ENCODE measurements at places on chromosomes 7 and 10. TPM values are rescaled to one million over a fixed set of nuclear protein-coding genes. Genes with fewer than 3 reads are reported as not detected.

The OPALIN gene
- not detected for total RNA-seq

The BAIAP2L1 gene
- total RNA-seq = 0.09 TPM

The SGMS1 gene
- total RNA-seq = 49.7 TPM

The SLC25A28 gene
- 11.9 TPM for total RNA-seq

The PPP1R3A gene
- total RNA-seq = not detected

The ACTL6B gene
- not detected for total RNA-seq

The MTPN gene
- total RNA-seq = 108 TPM

The CTAGE8 gene
- total RNA-seq = not detected

The GHRHR gene
- not detected for total RNA-seq

The AKR1B15 gene
- not detected for total RNA-seq

The FRMD4A gene
- 12.4 TPM for total RNA-seq

The PAPOLB gene
- total RNA-seq = 0.11 TPM

All from dermis lymphatic vessel endothelial cell (primary cell).